ENCODE measurements at places on chromosomes 2 and 18. TPM values are rescaled to one million over a fixed set of nuclear protein-coding genes. Genes with fewer than 3 reads are reported as not detected.

The EMILIN1 gene
- 30.2 TPM for total RNA-seq

The LINC00305 gene
- total RNA-seq: not detected

The TMEM178A gene
- total RNA-seq: 3.0 TPM

The LIMS1 gene
- total RNA-seq: 71.5 TPM

The DYSF gene
- total RNA-seq: 82.0 TPM

The ZSWIM2 gene
- not detected for total RNA-seq

The SCYGR8 gene
- not detected for total RNA-seq

The TSGA10 gene
- total RNA-seq: 3.3 TPM

The RAB6C gene
- total RNA-seq: not detected

The GULP1 gene
- 3.8 TPM for total RNA-seq

The BOLL gene
- total RNA-seq: not detected

The NEU2 gene
- not detected for total RNA-seq

The GPD2 gene
- total RNA-seq: 14.4 TPM

The POTEJ gene
- total RNA-seq: not detected

The RDH14 gene
- 49.1 TPM for total RNA-seq

The ERBB4 gene
- total RNA-seq: 11.7 TPM
